Activated naive CD4-positive, alpha-beta T cell treated with anti-CD3 and anti-CD28 coated beads, Interleukin-2, amount 10 ng/mL, durations not matched to agents 7 days and 5 days (primary cell): ENCODE measurements at places on chromosomes 1 and 21.

DNA sequence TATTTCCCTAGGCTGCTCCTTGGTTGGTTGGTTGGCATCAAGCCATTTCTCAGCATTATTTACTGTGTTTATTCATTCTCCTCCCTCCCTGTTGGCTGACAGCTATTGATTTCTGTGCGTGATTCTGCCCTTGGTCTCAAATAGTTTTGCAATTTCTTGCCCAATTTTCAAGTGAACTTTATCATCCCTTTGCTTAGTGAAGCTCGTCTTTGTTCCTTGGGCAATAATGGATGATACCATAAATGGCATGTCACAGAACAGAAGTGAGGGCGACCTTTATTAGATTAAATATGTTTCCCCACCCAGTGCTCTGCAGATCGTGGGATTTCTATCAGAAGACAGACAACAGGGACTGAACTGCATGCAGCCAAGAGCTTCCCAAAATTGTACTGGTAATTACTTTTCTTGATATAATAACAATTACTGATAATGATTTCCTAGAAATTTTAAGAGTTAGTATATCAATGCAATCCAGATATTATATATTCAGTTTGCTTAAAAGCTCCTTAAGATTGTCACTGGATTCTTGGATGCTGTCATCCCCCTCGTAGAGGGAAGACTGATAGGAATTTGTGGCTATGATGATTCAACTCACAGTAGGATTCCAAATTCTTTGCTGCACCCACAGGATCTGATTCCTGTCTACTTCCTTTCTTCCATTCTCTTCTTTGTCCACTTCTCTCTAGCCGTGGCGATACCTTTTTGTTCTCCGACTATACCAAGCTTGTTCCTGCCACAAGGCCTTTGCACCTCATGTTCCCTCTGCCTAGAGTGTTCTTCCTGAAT, 122.1 kb upstream of the KAZN start:
- no peak for DNase-seq

- no peak for DNase-seq
Observed at GRCh38 chr21:38467374-38467773, 30.9 kb downstream of the ERG start.

DNA sequence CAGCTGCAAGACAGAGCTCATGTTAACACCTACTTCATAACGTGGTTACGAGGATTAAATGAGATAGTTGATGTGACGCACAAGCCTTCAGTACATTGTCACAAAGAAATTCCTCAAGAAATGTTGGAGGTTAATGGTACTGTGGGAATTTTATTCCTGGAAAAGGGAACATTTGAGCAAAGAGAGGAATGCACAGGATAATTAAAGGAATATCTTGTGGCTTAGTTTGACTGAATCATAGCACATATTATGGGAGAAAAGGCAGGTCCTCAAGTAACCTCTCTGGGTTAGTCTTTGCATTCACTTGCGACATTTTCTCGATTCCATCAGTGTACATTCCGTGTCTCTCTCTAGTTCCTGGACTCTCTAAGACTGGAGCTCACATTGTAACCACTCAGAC, 300.2 kb upstream of the DUSP10 start:
- DNase-seq = no peak

DNA sequence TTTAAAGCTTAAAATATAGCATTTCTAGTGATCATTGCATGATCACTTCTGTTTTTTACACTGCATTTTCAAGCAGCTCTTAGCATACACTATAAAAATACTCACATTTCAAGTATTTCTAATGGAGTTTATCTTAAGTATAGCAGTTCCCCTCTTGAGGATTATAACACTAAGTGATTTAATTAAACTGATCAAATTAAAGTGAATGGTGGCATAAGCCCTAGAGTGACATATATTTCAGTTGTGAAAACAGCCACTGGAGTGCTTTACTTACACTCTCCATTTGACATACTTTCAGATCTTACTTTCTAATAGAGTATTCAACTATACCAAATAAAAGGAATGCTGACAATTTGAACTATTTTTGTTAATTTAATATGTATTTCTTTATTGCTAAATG, 623.3 kb upstream of the TMPRSS15 start:
- DNase-seq = no peak

DNA sequence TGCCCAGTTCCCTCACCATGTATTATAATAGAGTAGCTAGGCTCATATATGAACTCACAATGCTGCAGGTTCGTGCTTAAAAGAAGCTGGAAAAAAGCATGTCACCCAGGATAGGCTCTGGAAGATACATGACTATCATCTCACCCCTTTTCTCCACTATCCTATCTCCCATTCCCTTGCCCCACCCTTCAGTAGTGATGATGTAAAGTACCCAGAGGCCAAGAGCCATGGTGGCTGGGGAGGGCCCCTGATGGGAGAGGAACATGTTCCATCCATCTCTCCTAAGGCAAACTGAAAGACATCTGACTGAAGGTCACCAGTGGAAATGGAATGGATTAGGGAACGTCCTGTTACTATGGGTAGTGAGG, 20.3 kb upstream of the RBBP5 start:
- no peak for DNase-seq

DNA sequence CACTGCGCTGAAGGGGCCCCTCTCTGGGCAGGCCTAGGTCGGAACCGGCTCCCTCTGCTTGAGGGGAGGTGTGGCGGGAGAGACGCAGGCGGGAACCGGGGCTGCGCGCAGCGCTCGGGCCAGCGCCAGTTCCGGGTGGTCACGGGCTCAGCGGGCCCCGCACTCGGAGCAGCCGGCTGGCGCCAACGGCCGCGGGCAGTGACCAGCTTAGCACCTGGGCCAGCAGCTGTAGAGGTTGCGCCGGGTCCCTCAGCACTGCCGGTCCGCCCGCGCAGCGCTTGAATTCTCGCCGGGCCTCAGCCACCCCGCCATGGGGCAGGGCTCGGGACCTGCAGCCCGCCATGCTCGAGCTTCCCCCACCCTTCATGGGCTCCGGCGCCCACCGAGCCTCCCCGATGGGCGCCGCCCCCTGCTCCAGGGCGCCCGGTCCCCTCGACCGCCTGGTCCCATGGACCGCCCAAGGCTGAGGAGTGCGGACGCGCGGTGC, 254.6 kb downstream of the COL11A1 start:
- no peak for DNase-seq

- no peak for DNase-seq
Observed at GRCh38 chr1:205935869-205936268, 7.4 kb downstream of the SLC26A9 start.

DNA sequence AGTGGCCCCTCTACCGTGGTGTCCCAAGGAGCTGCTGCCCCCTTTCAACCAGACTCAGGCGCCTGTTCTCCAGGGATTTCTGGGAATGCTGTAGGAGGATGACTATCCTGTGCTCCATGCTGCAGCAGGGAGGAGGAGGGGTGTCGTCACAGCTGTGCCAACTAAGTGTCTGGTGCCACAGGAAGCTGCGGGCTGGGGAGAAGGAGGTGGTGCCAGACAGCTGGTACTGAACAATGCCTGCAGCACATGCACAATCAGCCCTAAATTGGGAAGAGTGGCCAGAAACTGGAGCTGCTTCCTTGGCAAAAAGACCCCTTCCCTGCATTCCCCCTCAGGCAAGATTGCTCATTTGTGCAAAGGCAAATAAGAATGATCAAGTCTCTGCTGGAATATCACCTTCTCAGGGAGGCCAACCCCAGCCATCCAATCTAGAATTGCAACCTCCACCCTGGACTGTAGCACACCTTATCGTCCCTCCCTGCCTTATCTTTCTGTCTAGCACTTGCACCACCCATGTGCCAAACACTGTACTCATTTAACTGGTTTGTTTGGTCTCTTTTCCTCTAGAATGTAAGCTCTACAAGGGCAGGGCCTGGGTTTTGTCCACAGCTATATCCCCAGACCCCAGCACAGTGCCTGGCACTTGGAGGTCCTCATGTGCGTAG, 33.3 kb downstream of the LAMB3 start:
- no peak for DNase-seq

DNA sequence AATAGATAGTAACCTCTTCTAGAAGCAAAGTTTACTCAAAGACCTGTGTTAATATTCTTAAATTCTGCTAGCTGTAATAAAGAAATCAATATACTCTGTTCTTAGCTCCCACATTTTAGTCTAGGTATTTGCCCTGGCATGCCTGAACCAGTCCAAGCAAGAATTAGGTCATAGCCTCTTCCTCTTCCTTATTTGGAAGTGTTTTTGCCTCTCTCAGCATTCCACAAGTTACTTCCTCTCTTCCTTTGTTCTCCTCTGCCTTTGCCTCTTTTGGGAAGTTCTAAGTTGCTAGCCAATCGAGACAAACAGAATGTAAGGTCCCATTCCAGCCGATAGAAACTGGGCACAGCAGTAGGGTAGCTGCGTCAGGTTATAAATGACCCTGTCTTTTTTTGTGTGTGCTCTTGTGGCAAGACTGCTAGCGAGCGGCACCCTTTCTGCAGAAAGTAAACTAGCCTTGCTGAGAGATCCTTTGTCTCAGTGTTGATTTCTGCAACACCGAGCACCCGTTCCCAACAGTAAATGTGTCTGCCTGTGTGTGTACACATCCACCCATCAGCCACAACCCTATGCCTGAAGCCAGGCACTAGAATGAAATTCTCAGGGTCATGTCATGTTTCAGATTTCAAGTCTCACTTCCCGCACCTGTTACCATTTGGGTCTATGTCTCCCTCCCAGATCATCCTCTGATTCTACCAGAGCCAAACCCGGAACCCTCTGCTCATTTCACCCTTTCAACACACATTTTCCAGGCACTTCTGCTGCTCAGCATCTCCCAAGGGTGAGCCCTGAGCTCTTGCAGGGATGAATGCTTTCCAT, 37.5 kb downstream of the LRRC3 start:
- DNase-seq = no peak

DNA sequence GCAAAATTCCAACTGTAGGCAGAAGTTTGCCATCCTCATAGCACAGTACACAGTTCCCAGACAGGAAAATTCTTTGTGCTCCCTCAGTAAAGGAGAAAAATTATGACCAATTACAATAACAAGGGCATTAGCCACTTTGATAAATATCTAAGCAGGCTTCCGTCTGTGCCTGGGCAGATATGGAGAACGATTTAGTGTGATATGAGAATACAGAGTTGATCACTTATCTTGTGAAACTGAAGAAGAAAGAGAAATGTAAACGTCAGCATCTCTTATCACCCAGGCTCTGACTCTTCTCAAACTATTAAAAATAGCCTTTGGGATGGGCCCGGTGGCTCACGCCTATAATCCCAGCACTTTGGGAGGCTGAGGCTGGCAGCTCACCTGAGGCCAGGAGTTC, 54.5 kb upstream of the TIAM1 start:
- DNase-seq = no peak

- no peak for DNase-seq
Observed at GRCh38 chr1:19504796-19505692, 19.7 kb upstream of the CAPZB start.

- DNase-seq = no peak
Observed at GRCh38 chr1:156423422-156424352, 54.7 kb downstream of the RHBG start.

DNA sequence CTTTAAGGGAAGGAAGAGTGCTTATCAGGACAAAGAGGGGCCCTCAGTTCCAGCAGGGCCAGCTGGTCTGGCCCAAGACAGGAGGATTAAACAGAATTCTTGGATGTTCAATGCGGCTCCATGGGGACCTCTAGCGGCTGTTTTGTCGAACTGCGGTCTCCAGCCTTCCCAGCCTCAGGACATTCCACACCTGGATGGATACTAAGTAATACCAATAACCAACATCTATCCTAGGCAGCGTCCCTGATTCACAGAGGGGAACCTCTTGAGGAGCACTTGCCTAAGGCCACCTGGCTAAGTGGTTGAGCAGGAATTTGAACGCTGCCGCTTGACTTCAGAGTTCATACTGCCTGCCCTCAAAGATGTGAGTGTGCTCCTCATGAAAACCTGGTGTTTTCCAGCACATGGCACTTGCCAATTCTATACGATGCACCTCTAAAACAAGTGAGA, 15.5 kb upstream of the CD247 start:
- peak; percentile 73 for DNase-seq
